ENCODE measurements at places on chromosomes 16 and 17.

DNA sequence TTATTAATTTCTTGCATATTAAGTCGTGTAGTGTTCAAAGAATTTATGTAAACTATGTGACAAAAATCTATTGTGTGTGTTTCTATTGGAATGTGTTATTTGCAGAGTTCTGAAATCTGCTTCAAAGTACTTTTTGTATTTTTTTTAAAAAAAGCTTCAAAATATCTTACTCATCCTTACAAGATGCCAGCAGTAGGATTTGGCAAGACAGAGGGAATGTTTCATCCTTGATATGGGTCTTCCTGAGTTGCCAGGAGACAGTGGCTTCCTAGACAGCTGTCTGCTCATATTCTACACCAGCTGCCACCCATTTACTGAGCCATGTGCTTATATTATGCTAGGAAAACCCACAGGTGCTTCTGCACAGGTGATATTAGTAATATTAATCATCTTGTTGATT is 36.4 kb downstream of the EFCAB5 start:
- DNase-seq: no peak

DNA sequence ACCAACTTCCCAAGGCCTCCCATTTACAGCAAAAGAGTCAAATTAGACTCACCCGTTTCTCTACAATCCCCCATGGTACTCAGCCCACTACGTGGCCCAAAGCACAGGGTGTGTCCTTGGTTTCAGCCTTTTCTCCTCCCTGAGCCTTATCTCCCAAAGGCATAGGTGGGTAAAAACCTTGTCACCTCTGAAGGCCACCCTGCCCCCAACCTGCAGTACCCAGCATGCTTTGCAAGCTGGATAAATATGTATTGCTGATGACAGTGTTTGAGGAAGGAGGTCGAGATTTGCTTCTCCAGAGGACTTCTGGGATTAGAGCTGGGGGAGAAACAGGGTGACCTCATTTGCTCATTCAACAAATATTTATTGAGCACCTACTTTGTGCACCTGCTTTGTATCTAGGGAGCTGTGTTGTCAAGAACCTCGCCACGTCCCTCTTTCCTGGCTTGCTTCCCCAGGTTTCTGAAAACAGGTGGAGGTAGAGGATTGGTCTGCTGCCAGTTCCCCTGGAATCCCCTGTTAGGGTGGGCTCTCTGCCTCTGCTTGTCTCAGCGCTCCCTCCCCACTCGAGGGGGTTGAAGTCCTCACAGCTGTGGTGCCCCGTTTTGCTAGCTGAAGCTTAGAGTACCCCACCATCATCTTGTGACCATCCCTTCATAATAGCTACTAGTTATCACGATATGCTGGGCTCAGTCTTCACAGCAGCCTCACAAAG is 3.0 kb downstream of the LASP1 start:
- DNase-seq: no peak

- no peak for DNase-seq
These were observed 388.1 kb downstream of the SHISA9 start for GRCh38 chr16:13289515-13289914.

- no peak for DNase-seq
These were observed 12.5 kb downstream of the POLG2 start for GRCh38 chr17:64484380-64484779.

DNA sequence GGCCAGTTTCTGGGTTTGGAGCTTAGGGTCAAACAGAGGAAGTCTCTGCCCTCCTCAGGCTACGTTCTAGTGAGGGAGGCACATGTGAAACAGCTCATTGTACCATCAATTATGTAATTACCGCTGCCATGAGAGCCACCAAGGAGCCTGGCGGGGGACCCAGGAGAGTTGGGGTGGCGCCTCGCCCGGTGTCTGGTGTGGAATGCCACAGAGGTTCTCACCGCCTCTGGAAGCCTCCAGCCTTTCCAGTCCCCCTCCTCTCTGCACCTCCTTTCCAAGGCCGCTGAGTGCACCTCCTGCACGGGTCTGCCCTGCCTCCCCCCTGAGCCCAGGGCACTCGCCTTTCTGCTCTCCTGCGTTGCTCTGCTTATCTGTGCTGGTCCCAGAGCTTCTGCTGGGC is 51.4 kb downstream of the SREBF1 start:
- no peak for DNase-seq

DNA sequence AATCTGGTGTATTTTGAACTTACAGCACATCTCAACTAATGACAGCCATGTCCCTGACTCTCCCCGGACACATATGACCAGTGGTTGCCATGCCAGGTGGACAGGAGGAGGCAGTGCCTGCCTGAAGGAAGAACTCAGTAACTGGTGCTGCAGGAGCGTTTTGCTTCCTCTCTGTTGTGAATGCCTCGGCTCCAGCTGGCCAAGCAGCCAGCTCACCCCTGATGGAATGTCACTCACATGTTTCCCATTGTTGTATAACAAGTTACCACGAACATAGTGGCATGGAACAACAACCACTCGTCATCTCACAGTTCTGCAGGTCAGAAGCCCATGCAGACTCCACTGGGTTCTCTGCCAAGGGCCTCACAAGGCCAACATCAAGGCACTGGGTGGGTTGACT is 20.1 kb upstream of the IRF8 start:
- DNase-seq: no peak

GRCh38 chr17:50148226-50149090 is 2.0 kb downstream of the PPP1R9B start:
- DNase-seq: peak; percentile 37

DNA sequence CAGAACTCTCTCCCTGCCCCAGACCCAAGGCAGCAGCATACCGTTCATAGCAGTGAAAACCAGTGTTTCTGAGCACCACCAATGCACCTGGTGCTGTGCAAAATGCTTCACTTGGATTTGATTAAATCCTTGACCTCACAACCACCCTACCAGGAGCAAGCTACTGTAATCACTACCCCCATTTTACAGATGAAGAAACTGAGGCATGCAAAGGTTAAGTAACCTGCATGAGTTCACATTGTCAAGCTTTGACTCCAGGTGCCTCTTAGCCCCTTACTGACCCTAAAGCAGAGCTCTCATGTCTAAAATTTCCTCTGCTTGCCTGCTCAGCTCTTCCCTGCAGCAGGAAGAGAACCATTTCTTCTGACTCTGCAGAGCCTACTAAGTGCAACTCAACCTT is 34.2 kb upstream of the GOSR2 start:
- DNase-seq: no peak

DNA sequence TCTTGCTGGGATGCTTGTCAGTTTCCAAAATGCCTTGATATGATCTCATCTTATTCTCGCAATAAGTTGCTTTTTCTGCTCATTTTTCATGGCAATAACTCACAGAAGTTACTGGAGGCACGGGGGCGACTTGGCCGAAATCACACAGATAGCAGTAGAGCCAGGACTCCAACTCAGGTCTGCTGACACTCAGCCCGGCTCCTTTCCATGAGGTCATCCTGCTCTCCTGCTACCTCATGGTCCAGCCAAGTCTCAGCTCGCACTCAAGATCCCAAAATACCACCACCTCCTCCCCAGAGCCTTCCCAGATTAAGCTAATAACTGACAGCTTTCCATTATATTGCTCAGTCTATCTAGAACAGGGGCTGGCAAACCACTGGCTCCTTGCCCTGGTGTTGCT is 269.5 kb downstream of the MAP2K4 start:
- no peak for DNase-seq

DNA sequence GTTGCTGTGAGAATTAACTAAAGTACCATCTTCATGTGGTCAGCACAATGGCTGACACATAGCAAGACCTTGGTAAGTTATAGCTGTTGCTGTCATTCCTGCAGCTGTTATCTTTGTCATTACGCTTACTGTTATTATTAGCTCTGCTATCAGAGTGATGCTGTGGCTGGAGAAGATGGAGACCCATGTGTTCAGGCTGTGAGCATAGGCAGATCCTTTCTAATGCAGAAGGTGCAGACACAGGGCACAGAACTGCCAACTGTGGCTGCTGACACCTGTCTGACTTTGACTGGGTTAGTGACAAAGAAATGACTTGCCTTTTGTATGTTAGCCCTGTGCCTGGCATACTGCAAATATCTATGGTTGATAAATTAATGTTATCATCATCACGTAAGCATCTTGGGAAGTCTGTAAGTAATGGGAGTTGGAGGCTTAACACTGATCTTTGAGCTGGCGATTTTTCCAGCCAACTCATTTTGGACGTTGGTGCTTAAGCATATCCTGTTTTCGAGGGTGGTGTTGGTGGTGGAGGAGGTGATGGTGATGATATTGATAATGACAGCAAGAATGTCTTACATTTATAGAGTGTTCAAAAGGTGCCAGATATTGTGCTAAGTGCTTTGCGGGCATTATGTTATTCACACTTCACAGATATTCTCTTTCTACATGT is 695.3 kb downstream of the WWOX start:
- DNase-seq: no peak

- peak; percentile 66 for DNase-seq
These were observed 31.2 kb downstream of the CTU2 start for GRCh38 chr16:88737298-88738150.

GRCh38 chr17:393806-394717 is 41.5 kb upstream of the RPH3AL start:
- no peak for DNase-seq

- no peak for DNase-seq
These were observed 15.1 kb downstream of the ANKFY1 start for GRCh38 chr17:4248504-4249277.

- DNase-seq: no peak
These were observed 36.1 kb downstream of the HIC1 start for GRCh38 chr17:2090804-2091534.

DNA sequence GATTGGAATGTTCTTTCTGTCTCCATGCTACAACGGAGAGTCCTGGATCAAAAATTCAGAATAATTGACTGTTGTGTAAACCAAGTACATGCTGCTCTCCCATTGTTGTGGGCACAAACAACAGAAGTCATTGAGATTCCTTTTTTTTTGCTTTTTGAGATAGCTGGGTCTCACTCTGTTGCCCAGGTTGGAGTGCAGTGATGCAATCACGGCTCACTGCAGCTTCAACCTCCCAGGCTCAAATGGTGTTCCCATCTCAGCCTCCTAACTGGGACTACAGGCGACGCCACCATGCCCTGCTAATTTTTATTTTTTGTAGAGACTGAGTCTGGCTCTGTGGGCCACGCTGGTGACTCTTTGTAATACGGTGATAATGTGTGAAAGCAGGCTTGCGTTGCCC is 24.5 kb downstream of the NDE1 start:
- no peak for DNase-seq

DNA sequence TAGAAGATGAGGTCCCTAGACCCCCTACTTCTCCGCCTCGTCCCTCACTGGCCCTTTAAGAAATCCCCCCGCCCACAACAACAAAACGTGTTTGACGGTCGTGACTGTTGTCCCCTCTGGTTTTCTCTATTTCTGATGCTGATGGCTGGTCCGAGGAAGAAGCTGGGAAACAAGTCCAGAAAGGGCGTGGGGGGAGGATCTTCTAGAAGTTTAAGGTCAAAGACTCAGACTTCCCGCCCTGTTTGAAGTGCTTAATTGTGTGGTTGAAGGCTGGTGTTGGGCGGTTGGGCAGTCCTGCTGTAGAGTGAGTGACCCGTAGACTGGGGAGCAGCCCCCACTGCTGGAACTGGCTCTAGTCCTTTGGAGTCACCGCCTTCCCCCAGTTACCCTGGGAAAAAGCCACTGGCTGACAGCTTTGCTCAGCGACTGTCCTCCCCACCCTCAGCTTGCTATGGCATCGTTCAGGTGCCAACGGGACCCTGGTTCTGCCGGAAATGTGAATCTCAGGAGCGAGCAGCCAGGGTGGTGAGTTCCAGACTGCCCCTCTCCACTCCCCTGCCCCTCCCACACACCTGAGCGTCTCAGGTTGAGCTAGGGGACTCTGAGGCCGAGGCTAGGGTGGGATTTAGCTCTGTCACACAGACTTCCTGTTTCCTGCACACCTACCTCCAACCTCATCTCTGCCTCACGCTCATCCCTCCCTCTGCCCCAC is 1.6 kb downstream of the MLLT6 start:
- DNase-seq: no peak

- no peak for DNase-seq
These were observed 46.2 kb downstream of the MEOX1 start for GRCh38 chr17:43615330-43616028.

DNA sequence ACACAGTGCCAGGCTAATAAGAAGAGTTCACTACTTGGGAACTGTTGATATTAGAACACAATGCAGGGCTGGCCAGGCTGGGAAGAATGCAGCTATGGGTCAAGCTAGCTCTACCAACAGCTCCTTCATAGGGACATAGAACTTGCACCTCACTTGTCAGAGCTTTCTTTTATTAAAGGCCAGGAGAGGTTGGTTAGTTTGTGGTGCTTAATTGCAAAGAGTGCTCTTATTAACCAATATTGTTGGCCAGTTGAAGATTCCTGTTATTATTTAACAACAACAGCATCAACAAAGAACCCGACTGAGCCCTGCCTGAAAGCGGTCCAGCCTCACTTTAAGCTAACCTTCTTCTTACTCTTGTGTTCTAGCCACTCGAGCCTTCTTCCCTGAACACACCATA is 43.4 kb upstream of the ANKFN1 start:
- DNase-seq: no peak

- DNase-seq: no peak
These were observed 487 bp downstream of the TSR1 start for GRCh38 chr17:2335726-2336214.

- DNase-seq: no peak
These were observed 6.0 kb downstream of the COG1 start for GRCh38 chr17:73198930-73199260.

GRCh38 chr16:24346734-24347133 is 90.6 kb downstream of the CACNG3 start:
- DNase-seq: no peak

DNA sequence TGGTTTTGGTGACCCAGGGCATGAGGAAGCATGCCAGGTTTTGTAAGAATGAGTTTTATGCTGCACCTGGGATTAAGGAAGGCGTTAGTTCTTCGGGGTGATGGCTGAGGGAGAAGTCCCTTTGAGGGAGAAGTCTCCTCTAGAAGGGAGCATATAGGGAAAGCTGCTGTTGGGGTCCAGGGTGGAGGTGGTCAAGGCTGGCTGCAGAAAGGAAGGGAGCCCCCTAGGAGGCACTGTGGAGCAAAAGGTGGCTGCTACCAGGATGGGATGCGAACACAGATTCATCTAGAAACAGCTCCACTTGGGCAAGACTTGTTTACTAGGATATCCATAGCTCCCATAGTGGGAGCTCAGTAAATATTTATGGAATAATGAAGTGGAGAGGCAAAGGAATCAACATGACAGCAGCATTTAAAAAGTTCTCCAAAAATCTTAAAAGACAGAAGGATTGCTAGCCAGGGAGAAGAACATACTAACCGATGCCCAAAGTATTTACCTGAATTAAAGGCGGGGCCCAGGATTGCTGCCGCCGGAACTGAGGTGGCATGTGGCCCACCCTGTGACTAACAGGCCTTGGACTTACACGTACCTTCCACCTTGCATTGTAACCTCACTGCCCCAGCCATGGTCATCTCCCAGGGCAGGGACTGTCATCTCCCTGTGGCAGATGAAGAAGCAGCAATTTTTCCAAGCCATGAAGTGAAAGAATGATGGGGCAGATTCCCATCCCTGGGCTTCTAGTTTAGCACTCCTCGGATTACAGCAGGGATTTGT is 7.1 kb upstream of the LPCAT2 start:
- no peak for DNase-seq

GRCh38 chr16:50835358-50836060 is 93.6 kb downstream of the CYLD start:
- no peak for DNase-seq

Data from T-cell (primary cell).